ENCODE measurements at places on chromosomes 11 and 22.

- no peak for DNase-seq
Measured at GRCh38 chr11:41720761-41721160, 261.3 kb upstream of the LRRC4C start.

DNA sequence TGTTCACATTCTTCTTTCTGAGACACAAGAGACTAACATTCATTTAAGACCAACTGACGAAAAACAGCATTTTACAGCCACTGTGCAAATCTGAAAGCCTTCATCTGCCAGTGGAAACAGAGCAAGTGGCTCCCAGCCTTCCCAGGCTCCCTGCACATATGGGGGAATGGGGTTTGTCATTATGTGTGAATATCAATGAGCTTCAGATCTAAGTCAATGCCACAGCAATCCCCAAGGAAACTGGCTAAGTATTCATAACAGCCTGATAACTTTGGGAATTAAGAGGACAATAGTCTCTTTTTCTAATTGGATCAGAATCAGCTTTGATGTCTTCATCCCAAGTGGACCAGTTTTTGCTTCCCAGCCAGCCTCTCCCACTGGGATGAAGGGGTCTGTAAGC lies 66.9 kb downstream of the ABTB2 start:
- DNase-seq, result no peak

DNA sequence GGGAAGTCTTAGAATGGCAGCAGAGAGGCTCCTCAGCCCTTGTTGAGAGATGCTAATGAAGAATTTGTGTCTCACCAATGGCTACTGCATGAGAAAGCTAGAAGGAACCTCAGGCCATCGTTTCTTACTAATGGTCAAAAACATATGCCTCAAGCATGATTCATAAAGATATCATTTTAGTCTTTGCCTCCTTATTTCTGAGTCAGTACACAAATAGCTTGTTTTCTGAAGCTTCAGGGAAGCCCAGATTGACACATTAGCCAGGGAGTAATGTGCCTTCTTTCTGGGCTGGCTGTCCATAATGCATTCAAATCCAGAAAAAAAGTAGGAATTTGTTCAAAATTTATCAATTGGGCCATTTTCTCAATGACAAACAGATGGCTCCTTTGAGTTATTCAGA lies 169.4 kb upstream of the ZBED5 start:
- no peak for DNase-seq

DNA sequence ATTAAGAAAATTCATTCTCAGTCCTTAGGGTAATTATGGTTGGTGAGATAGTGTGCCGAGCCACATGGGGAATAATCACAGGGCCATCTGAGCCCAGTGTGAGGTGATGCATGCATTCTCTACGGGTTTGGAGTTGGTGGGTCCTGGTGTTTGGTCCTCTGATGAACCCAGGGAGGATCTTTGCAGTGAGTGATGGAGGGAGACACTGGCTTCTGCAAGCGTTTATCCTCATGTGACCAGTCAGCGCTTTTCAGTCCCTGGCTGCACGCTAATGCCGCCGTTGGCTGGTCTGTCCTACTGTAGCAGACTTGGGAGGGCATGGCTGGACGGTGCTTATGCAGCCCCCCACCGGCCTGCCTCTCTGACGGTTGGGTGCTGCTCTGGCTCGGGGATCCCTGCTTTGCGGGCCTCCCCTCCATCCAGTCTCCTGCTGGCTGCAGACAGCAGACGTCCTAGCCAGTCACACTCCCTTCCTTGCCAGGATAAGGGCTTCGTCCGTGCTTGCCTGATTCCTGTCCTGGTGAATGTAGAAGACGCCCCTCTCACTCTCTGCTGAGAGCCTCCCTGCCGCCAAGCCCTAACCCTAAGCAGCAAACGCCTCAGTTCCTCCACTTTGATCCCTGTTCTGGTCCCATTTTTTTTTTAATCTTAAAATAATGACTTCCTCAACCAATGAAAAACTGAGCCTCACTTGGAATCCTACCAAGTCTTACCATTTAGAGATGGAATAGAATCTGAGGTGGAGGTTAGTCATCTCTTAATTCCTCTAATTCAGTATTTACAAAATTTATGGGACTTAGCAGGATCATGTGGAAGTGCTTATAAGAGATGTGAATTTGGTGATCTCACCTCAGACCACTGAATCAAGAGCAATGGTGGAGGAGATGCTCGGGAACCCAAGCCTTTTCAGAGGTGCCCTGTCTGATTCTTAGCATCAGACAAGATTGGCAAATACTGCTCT lies 143.7 kb upstream of the SORL1-AS1 start:
- no peak for DNase-seq

- DNase-seq, result no peak
Measured at GRCh38 chr22:31271026-31271425, 21.3 kb downstream of the PIK3IP1 start.

DNA sequence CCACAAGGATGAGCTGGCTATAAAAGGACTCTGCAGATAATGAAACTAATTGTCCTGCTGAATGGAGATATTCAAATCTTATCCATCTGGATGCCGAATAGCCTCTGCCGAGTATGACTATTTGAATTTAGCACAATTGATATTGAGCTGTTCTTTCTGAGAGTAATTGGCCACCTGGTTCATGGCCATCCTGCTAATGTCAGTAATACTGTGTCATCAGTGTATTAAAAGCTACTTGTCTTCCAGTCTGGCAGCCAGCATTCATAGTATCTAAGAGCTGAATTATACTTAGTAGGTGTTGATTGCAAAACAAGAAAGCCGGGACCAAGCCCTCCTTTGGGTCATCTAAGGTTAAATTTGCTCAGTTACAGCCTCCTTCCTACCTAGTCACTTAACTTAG lies 310.7 kb upstream of the NCAM1 start:
- DNase-seq, result no peak

DNA sequence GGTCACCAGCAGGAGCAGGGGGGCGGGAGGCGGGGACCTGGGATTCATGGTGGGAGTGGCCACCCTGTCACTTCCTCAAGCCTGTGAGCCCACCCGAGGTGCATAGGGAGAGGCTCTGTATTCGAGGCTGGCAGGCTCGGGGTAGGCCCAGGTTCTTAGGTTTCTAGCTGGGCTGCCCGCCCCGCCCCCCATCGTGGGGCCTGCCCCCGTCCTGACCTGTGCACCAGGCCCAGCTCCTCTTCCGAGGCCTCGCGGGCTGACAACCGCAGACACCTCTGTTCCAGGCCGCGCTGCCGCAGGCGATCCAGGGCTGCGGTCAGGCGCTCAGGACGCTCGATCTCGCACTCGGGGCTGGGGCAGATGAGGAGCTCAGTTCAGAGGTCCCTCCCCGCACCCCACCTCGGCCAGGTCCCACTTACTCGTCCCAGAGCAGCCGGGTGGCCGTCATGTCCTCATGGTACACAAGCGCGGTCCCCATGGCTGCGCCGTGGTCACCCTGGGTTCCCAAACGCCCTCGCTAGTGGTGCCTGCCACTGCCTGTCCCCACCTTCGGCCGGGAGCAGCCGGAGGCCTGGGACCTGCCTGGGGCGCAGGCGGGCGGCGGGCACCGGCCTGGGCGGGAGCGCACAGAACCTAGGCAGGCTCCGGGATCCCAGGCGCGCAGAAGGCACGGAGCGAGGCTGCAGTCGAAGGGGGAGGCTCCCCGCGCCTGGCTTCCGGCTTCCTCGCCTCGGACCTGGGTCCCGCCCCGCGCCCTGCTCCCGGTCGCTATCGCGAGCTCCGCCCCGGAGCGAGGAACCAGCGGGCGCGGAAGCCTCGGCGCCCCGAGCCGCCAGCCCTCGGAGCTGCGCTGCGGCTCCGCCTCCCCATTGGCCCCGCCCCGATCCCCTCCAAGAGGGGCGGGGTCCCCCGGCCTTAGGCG lies at the start of gene HDAC10:
Gene HDAC10 (minus strand): TSS at position 711 of the 922 bp plus-strand sequence. CDS start 233 bp downstream, at position 478.
- peak; percentile 54 for DNase-seq

DNA sequence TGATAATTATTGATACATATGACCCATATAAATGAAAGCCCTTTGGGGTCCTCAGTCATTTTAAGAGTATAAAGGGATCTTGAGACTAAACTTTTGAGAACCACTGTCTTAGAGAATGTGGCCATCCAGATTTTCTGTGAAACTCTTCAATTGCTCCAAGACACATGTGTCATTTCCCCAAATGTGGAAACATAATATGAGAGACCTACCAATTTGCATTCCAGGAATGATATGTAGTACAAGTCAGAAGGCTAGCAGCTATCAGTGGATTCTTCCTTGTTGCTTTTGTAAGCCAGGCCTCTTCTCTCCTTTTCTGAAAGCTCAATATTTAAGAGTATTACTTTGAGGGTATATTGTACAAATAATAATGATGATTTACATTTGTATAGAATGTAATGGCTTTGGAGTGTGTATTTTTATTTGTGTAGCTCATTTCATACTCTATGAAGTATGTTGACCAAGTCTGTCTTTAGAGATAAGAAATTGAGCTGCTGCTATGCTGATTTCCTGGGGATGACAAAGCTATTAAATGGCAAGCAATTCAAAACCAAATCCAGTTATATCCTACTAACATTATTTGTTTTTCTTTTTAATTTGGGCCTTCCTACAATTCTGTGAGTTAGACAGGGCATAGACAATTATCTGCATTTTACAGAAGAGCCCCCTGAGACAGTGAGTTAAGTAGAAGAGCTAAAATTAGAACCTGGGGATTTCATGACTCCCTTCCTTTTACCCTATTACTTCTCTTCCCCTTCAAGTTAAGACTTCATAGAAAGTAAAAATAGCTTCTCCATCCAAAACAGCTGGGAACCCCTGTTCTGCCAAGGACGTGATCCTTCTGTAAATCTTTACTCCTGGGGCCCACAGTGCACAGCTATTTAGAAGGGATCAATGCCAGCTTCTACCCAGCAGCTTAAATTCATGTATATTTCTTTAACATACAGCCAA lies 131.9 kb downstream of the WNT11 start:
- no peak for DNase-seq

GRCh38 chr11:69121621-69122325 lies 34.0 kb upstream of the SMIM38 start:
- no peak for DNase-seq

- peak; percentile 90 for DNase-seq
Measured at GRCh38 chr11:46936138-46937110, at the start of gene CSTPP1. CSTPP1 (plus strand) TSS chr11:46936761; CDS start chr11:46936806, 45 bp downstream.

Data from stimulated activated CD4-positive, alpha-beta T cell treated with anti-CD3 and anti-CD28 coated beads, TNF-alpha, amount 100 ng/mL, for 4 hours (primary cell).